ENCODE measurements at places on chromosomes 5 and 9.

DNA sequence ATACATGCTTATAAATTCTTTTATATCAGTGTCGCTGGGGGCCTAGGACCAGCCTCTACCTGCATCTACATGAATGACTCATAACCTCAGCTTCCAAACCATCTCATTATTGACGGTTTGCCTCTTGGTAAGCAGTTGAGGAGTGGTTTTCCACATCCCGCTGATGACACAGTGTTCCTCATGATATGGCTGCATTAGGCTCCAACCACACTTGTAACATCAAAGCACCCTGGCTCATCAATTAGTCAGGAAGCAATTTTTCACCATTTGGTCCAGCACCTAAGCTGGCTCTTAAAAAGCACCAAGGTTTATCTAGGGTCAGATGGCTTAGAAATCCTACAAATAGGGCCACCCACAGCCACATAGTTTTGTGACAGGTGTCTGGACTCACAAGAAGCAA lies 402.4 kb downstream of the ARHGEF28 start:
- no peak for DNase-seq

DNA sequence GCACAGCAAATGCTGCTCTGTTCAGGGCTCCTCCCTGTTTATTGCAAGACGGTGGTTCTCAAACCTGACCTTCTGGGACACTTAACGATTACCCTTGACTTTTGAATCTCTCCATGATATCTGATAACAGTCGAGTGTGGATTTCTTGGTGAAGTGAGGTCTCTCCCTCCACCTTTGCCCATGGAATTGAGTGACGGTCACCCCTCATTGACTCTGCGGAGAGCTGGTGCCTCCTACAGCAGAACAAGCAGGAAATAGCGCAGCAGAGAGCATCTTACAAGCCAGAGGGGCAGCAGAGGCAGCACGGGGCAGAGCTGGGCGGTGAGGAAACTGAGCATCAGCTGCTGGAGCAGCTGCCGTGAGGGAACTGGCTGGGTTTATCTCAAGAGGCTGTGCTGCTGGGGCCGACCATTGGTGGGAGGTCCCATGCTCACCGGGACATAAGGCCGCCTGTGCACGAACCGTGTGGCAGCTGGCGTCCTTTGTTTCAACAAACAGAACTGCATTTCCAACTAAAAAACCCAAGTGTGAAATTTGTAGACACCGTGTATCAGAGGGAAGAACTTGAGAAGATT lies 189.8 kb downstream of the MTRR start:
- no peak for DNase-seq

DNA sequence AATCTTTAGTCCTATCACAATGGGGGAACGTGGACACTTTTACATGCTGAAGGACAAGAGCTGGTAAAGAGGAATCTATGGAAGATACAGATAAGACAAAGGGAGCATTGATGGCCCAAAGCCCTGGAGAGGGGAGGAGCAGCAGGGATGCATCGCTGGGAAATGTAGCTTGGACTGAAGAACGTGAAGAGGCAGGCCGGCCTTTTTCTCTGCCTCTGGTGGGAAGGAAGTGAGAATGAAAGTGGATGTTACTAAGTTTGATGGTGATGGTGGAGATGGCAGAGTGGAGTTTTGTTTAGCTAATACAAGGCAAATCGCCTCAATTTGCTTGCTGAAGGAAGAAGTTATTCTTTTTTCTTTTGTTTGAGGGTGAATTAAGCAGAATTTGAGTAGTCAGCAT lies 124.6 kb upstream of the TAF11L2 start:
- DNase-seq, result no peak

- no peak for DNase-seq
Observed at GRCh38 chr9:130304116-130304515, 38.6 kb downstream of the HMCN2 start.

Measured in right forelimb (tissue), 1 donor.